Kidney capillary endothelial cell (primary cell): ENCODE measurements at places on chromosomes 16 and 17.

DNA sequence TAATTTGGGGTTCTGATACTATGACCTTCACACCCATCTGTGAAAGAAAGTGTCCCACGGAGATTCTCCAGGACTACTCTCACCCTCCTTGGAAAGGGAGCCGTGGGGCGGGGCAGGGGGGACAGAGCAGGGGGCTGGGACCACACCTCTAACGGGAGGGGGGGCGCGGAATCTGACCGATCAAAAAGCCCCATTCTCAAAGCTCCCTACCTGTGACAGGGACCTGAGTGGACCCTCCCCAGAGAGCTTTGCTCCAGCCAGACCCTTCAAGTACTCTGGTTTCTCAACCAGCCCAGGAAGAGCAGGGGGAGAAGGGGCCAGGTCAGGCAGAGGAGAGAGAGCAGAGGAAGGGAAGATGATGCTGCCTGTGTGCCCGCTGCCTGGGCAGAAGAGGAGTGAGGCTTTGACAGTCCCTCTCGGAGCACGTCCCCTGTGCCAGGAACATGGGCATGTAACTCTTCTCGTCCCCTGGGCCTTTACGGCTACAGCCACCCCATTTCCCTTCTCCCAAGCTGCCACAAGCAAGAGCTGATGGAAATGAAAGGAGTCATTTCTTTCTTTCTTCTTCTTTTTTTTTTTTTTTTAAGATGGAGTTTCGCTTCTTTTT lies 682 bp downstream of the XAF1 start:
- DNase-seq: no peak

DNA sequence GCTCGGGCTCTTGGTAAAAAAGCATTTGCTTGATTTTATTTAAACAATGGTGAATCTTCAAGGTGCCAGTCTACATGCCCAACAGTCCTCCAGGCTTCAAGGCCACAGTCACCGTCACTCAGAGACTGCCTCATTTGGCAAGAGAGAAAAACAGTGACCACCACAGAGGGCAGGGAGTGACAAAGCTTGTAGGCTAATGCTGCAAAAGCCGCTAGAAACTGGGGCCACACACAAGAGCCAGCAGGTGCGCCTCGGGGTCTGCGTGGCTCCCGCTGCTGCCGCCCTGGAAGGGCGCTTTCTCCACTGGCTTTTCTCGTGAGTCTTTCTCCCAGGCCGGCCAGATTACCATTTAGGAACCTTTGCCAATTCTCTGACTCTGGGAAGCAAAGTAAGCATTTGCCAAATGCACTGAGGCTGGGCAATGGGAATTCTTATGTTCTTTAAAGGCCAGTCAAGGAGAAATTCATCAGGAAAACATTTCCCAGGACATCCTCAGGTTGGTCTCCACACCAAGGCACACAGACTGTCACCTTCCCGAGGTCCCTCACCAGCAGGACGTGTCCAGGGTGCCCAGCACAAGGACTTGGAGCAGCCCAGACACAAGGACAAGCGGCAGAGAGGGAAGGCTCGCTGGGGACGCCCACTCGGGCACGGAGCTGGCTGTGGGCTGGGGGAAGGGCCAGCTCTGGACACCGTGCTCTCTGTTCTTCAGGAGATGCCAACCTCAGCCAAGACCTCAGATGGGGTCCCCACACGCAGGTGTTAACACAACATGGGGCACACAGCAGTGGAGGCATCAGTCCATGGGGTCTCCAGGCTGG lies 12.5 kb upstream of the C16orf95 start:
- DNase-seq: no peak

GRCh38 chr16:57092786-57093411 lies 516 bp downstream of the CPNE2 start:
- DNase-seq: peak; percentile 36

GRCh38 chr16:20956319-20956718 lies 55.7 kb downstream of the LYRM1 start:
- no peak for DNase-seq

- no peak for DNase-seq
Observed at GRCh38 chr16:30372038-30372712, 1.9 kb upstream of the TBC1D10B start.

DNA sequence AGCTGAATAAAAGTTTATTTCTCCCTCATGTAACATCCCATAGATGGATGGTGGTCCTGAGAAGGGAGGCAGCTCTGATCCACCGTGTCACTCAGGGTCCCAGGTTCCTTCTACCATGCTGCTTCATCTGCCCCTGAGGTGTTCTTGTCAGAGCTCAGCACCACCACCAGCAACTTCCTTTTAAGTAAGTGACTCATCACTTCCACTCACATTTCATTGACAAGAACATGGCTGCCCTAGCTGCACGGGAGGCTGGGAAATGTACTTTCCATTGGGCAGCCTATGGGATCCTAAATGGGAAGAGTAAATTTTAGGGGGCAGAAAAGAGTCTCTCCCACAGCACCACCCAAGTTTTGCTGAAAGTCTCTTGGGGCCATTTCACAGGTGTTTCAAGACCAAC lies 134.7 kb downstream of the USP31 start:
- peak; percentile 5 for DNase-seq
